ENCODE measurements at places on chromosomes 4 and X. TPM values are rescaled to one million over a fixed set of nuclear protein-coding genes. Genes with fewer than 3 reads are reported as not detected.

Gene VSIG4
- not detected for total RNA-seq

Gene GDI1
- 117 TPM for total RNA-seq

GRCh38 chr4:38805530-38806145 lies 1.0 kb upstream of the TLR1 start:
- DNase-seq = no peak

DNA sequence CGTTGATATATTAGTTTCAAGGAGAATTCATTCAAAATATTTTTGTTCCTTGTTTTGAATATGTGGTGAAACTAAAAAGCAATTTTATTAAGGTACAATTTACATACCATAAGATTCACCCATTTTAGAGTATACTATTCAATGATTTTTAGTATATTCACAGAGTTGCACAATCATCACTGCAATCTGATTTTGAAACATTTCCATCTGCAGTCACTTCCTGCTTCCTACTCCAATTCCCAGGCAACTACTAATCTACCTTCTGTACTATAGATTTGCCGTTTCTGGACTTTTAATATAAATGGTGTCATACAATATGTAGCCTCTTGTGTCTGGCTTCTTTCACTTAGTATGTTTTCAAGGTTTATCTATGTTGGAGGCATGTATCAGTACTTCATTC lies 71.3 kb downstream of the SLC9A7 start:
- no peak for DNase-seq

- DNase-seq = no peak
These were observed 24.4 kb upstream of the FAM47B start for GRCh38 chrX:34918091-34918736.

DNA sequence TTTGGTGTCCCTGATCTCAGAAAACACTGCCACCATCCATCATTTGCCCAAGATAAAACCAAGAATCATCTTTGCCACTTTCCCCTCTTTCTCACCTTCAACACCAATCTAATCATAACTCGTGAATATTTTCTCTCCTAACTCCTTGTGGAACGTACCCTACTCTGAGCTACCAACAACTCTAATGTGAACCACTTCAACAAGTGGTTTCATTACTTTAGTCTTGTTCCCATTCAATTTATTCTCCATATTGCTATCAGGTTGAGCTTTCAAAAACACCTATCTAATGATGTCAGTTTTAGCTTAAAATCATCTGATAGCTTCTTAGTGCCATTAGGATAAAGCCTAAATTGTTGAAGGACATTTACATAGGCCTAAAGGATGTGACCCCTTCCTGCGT lies 39.8 kb upstream of the CXorf38 start:
- DNase-seq = no peak
